ENCODE measurements at places on chromosomes 1 and 21. TPM values are rescaled to one million over a fixed set of nuclear protein-coding genes. Genes with fewer than 3 reads are reported as not detected.

DNA sequence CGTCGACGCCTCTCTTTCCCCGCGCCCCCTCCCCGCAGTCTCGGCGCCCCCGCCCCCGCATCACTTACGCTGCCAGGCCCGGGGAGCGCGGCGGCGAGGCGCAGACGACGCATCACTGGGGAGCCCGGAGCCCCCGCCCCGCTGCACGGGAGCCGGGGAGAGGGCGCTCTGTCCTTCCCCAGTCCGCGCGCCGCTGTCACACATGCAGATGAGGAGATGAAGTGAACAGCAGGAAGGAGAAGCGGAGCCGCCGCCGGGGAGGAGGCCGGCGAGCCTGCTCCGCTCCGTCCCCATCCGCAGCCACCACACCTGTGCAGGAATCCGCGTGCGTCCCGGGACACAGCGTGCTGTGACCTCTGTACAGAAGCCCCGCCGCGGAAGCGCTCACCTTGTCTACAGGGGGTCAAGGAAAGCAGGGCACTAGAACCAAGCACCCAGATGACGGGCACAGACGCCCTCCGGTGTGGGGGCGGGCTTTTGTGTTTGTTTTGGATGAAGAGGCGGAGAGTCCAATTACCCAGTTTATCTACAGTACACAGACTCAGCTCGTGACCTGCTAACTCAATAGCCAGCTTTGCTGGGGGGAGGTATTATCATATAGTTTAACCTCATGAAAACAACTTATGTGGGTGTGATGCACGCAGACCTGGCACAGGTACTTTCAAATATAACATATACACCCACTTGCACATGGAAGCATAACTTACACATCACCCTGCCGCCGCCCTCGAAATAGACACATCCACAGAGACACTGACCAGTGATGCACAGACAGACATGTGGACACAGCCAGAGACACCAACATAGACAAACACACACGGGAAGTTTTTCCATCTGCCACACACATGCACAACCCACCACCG is 12.4 kb downstream of the KLHDC8A start:
- DNase-seq = no peak

DNA sequence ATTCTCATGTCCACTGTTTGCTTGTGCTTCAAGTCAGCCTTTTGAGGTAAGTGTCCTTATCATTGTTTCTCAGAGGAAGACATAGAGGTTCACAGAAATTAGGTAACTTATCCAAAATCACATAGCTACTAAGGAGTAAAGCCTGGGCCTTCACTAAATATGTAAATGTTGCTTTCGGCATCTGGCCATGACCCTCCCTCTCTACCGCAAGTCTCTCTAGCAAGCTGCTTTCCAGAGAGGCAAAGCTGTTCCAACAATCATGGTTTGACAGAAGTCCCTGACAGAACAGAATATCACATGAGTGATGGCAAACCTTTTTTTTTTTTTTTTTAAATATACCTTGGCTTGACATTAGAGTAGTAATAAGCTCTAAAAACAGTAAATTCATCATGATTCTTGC is 94.5 kb upstream of the F3 start:
- DNase-seq = no peak

DNA sequence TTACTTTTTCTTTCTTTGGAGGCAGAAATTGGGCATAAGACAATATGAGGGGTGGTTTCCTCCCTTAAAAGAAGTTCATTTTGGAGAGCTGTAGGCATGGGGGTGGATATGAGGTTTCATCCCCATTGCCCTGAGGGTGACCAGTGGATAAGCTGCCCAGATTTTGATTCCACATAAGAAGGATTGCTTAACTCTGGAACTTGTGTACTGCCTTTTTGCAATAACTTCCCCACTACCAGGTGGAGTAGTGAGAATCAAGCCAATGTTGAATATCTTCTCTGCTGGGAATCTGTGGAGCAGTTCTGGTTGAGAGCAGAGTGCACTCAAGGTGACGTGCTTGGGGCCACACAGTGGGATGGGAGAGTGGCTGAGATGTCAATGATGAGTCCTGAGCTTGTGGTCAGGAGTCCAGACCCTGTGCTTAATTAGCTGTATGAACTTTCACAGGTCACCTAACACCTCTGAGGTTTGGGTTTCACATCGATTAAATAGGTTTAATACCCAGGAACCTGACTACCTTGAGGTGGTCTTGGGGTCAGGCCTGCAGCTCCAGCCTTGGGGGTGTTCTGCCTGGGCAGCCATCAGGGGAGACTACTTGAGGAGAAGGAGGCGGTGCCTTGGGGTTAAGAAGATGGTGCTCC is 152.9 kb downstream of the FCRL5 start:
- no peak for DNase-seq

DNA sequence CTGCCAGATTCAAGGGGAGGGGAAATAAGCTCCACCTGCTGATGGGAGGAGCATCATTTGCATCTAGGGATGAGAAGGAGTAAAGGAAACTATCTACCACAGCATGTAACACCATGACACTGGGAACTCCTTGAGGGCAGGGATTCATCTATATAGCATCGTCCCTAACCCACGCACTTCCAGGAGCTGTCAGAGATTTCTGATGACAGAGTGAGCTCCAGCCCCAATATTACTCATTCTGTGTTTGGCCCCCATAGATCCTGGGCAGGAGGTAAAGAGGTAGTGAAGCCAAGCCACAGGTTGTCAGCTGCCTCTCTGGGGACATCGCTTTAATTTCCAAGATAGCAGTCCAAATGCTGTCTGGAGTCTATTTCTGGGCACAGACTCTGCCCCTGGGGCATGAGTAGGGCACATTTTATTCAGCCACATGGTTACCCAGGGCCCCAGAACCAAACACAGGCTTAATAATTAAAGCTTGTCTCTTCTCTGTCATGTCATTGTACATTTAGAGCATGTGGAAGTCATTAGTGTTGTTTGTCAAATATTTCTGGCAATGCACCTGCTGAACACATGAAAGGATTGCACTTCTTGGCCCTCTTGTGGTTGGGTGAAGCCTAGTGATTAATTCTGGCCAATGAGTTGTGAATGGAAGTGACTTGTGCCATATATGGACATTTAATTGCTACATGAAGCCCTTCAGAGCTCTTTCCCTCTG is 105.9 kb upstream of the POU3F1 start:
- no peak for DNase-seq

GRCh38 chr1:47252369-47252768 is 20.3 kb upstream of the TAL1 start:
- DNase-seq = no peak

- no peak for DNase-seq
Observed at GRCh38 chr1:192763756-192764155, 45.1 kb upstream of the RGS2 start.

DNA sequence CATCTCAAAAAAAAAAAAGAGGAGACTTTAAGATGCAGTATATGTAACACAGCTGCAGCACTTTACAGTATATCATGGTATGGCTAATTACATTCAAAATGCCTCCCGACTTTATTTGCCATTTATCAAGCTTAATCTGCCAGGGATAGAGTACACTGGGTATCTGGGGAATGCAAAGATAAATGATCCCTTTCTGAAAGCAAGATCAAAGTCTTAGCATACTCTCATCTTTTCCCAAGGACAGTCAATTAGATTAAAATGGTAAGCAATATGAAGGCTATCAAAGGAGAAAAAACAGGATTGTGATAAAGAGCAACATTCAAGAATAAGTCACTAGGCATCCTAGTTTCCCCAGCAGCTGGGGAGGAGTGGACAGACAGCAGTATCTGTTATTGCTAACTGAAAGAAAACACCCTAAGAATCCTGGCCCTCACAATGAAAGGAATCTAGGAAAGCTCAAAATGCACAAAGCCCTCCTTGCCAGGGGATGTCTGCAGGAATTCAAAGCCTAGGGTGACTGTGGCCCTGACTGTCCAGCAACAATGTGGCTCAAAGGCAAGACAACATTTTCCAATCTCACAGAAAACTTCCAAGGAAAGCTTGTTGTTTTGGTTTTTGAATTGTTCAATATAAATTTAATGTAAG is 56.7 kb upstream of the RAP1GAP start:
- DNase-seq = no peak

- DNase-seq = peak; percentile 60
Observed at GRCh38 chr1:94236630-94237290, 624 bp downstream of the ARHGAP29 start.

DNA sequence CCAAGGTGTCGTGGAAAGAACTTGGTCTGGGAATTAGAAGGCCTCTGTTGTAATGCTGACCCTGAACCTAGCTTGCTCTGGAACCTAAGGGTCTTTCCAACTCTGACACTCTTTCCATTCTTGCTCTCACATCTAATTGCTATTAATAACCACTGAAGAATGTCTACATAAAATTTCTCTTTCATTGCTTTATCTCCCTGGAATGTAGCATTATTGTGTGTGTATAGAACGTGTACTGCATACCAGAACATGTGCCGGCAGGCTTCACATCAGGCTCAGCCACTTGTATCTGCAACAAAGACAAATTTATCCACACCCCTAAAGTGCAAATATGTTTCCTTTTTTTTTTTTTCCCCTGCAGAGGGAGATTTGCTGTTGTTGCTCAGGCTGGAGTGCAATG is 13.9 kb upstream of the LAX1 start:
- DNase-seq = peak; percentile 23

DNA sequence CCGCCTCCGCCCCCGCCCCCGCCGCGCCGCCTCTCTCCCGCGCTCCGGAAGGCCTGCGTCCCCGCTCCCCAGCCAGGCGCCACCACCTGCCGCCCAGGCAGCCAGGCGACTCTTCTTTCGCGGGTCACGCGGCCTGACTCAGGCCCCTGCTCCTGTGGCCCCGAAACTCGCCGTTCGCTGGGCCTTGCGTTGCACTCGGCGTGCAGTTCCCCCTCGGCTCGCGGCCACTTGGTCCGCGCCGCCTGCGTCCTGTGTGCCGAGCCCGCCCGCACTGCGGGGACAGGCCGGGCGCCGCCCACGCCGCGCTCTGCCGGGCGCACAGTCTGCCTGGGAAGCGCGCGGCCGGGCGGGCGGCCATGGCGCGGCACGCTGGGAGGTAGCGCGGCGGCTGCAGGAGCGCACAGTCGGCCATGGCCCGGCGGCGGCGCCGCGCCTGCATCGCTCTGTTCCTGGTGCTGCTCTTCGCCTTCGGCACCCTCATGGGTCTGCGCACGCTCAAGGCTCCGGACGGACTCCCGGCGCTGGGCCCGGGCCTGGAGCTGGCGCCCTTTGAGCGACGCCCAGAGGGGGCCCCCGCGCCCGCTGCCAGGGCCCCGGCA is at the start of gene MANEAL:
Gene MANEAL, plus strand, starts transcription at position 75 of the 599 bp plus-strand sequence. Its CDS starts 336 bp downstream, at position 411.
- DNase-seq = no peak

- DNase-seq = no peak
Observed at GRCh38 chr1:204866051-204866596, 4.5 kb upstream of the NFASC start.

- no peak for DNase-seq
Observed at GRCh38 chr1:117641536-117641935, 35.7 kb downstream of the TENT5C start.

GRCh38 chr1:48040154-48040553 is 43.0 kb upstream of the TRABD2B start:
- no peak for DNase-seq

GRCh38 chr21:15645830-15646229 is 84.0 kb upstream of the USP25 start:
- no peak for DNase-seq

DNA sequence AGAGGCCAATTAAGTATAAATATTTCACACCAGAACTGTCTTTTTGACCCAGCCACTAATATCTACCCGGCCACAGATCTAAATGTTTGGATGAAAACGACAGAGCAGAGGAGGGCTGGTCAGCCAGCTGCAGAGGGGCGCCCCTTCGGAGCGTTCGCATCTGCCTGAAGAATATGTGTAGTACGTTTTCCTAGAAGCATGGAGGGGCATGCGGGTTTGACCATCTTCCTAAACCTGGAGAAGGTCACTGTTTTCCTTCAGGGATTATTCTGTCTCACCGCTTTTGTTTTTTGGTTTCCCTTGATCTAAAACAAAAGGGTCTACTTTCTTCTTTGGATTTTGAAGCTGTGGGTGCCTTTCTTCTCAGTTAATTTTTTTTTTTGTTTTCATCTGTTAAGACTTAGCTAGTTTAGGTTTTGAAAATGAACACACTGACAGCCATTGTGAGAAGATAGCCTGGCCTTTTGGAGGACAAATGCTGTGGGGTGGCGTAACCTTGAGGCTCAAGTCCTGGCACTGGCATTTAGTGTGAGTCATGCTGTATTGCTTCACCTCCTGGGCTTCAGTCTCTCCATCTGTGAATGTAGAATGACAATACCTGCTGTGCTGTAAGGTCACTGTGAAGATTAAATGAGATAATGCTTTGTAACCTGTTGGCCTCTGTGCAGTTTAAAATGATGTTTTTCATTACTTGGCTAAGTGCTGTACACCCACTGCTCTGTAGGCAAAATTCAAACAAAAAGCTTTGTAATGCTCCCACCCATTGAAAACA is 74.1 kb upstream of the IRF2BP2 start:
- no peak for DNase-seq

GRCh38 chr1:179925922-179926849 is 28.4 kb upstream of the CEP350 start:
- no peak for DNase-seq

Gene LAD1
- total RNA-seq = 35.7 TPM

Gene LCE1D
- total RNA-seq = 1.4 TPM

Gene LEFTY1
- 0.30 TPM for total RNA-seq

Gene COL16A1
- total RNA-seq = 257 TPM

Gene CGN
- 6.0 TPM for total RNA-seq

Gene OLIG2
- 0.10 TPM for total RNA-seq

Gene LIN28A
- not detected for total RNA-seq

Gene TEDDM1
- not detected for total RNA-seq
